WTC11 (cell line): ENCODE measurements at places on chromosomes 2 and 18.

GRCh38 chr18:36211612-36212065 is 24.3 kb downstream of the MOCOS start:
- DNase-seq = no peak

DNA sequence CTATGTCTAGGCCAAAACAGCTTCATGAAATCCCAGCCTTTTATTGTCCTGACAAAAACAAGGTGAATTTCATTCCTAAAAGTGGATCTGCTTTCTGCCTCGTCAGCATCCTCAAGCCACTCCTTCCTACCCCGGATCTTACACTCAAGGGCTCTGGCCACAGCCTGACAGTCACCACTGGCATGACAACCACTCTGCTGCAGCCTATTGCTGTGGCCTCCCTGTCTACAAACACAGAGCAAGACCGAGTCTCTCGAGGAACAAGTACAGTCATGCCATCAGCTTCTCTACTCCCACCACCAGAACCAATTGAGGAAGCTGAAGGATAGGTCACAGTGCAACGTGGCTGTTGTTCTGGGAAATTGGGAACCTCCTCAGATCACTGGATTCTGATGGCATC is 106.1 kb downstream of the ICA1L start:
- DNase-seq = no peak

GRCh38 chr2:27186613-27187345 is 25.1 kb upstream of the ATRAID start:
- DNase-seq = no peak

DNA sequence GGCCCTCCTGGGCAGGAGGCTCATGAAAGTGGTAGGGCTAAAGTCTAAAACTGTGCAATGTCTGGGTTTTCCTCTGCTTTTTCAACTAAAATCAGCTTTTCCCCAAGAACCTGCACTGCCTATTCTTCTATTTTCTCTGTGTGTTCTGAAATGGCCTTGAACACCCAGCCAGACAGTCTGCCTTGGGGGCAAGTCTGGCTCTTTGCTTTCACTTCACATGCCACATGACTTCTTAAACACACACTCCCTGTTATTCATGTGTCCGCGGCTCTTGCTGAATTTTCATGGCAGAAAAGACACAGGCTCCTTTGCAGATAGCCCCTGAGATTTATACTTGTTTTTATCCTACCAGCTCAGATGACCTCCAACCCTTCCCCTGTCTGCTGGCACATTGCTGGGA is 10.6 kb upstream of the RPIA start:
- no peak for DNase-seq

DNA sequence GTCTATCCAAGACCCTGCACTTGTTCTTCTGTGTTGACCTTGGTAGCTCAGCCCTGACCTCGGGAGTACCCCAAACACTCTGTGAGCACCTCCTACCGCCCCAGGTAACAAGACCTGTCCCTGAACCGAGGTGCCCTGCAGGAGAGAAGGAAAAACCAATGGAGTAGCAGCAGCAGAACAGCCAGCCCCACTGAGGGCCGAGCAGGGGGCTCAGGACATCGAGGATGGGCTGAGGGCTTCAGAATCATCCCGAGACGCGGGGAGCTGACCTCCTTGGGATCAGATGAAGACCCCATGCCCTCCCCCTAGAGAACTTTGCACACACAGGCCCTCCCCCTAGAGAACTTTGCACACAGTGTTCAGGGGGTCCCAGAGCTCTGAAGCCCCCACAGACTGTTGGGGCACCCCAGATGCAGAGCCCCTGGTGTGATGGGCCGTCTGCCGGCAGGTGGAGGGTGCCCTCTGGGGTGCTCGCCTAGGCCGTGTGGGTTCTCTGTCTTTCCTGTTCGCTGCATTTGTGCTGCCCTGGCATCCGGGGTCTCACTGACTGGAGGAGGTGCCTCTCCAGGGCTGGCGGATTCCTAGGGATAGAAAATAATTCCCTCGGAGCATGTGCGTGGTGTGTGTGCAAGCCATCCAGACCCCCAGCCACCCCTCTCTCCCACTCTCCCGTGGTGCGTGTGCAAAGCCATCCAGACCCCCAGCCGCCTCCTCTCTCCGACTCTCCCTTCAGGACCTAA is 189.1 kb downstream of the TWIST2 start:
- no peak for DNase-seq

DNA sequence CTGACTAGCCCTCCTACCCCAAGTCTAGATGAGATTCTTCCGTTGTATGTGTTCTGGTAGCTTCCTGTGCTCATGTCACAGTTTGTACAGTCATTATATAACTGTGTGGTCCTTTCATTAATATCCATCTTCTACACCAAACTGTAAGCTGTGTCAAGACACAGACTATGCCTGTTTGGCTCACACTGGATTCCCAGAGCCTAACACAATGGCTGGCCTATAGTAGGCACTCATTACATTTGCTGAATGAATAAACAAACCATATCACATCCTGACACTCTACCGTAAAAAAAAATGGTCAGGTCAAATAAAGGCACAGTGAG is 72.6 kb downstream of the ANKRD44 start:
- DNase-seq = no peak

DNA sequence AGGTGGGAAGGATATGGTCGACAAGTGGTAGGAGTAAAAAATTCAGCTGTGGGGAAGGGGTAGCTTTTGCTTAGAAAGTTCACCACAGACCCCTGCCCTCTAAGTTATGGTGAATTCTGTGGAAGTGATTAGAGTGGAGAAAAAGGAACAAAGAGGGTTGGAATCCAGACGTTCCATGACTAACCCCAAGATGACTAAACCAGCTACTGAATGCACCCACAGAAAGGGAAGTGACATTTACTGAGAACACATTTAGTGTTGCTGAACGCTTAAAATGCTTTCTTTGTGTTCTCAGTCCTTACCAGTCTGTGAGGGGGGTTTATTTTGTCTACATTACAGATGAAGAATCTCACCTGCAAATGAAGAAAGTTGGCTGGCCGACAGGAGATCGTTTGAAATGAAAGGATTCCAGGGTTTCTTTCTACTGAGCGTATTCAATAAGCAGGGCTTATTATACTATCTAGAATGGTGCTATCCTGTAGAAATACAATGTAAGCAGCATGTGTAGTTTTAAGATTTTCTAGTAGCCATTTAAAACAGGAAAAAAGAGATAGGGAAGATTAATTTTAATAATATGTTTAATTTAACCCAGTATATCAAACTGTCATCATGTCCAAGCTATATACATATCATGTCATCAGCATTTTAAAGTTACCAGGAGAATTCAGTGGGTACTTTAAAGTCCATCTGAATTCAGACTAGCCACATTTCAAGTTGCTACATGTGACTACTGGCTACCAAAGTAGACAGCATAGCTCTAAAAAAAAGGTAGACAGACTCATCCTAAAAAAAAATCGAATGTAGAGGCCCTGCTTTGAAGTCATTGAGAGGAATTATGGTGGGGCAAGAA is 60.1 kb downstream of the LIMS1 start:
- no peak for DNase-seq

- DNase-seq = no peak
Measured at GRCh38 chr18:43312891-43313290, 35.6 kb upstream of the SYT4 start.

DNA sequence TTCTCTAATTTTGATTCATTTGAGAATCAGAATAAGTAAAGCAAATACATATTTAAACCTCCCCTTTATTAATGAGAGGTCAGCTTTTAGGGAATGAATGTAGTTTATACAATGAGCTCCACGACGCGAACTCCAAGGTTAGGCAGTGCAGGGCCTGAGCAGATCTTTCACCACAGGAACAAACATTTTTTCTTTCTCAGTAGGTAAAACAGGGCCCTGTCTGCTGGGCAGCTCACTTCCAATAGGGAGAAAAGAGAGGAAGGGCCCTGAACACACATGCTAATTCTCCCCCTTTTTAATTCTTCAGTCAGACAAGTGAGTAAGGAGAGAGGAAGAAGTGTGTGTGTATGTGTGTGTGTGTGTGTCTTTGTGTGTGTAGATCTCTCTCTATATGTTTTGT is 682.4 kb upstream of the TMEFF2 start:
- DNase-seq = no peak

DNA sequence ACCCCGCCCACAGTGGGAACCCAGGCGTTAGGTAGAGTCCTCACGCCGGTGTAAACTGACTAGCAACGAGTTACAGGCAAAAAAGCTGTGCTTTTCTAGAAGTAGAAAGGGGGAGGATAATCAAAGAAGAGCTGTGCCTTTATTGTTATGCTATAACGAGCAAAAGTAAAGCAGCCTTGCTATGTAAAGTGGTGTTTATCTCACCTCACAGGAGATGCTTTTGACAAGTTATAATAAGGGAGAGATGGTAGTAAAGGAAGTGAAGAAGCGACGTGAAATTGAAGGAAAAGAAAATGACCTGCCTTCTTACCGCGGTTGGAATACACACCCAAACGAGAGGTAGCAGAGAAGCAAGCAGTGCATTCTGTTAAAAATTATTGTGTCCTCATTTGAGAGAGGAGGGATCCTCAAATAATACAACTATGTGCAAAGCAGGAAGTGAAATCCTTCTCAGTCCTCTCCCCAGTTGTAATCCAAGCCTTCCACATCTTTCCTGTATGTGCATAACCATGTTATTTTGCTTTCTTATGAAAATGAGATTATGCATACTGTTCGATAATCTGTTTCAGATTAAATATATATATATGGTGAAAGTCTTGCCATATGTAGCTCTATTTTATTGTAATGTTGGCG is 962 bp downstream of the TANK start:
- DNase-seq = no peak

DNA sequence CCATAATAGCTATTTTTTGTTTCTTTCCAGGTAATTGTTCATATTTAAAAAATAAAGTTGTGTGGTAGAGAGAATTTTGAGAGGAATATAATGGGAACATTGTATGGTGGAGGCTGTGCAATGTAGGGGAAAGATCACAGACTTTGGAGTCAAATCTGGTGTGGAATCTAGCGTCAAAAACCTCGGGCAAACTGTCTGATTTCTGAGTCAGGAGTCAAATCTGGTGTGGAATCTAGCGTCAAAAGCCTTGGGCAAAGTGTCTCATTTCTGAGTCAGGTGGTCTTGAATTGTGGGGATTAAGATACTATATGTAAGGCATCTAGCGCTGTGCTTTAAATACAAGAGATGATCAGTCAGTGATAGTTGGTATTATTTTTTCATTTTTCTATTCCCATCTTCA is 5.1 kb downstream of the PTPN4 start:
- DNase-seq = no peak

DNA sequence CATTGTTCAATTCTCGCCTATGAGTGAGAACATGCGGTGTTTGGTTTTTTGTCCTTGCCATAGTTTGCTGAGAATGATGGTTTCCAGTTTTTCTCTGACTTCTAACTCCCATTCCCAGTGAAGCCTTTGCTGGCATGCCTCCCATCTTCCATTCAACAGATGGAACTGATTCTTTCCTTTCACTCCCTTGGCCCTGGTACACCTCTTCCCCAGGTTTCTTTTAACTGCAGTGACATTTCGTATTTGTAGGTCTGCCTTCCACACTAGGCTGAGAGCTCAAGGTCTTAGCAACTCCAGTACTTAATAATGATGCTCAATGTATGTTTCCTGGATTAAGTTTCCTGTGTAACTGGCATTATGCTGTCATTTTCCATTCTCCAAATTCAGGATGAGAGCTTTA is 48.5 kb downstream of the GAREM1 start:
- no peak for DNase-seq
